RPMI7951 (cell line): ENCODE measurements at places on chromosomes 6 and 20.

- DNase-seq: no peak
Measured at GRCh38 chr20:32577023-32577422, 8.1 kb downstream of the NOL4L start.

DNA sequence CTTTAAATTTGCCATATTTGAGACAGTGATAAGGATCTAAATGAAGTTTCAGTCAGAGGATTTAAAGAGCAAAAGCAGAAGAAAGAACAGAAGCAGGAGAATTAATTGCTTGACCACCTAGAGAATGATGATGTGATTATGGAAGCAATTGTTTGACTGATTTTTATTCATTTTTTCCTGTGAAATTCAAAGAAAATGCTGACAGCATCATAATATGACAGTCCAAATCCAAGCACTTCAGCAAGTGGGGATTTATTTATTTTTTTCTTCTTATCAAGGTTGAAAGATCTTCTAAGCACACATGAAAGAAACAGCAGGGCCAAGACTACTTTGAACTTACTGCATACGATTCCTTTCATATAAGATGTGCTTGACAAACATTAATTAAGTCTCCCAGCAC, 125.2 kb downstream of the BMP2 start:
- DNase-seq: no peak

- DNase-seq: no peak
Measured at GRCh38 chr20:35611482-35611881, 4.1 kb upstream of the SPAG4 start.

DNA sequence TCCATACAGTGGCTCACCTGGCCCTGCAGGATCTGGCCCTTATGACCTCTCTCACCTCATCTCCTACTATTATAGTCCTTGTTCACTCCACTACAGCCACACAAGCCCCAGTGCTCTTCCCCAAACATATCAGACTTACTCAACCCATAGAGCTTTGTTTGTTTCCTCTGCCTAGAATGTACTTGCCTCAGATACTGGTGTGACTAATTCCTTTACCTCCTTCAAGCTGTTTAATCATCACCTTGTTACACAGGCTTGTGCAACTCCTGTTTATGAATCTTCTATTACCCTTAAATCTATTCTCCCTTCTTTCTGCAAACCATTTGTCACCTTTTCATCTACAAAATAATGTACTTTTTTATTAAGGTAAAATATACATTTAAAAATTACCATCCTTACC, 3.2 kb downstream of the DEFB125 start:
- DNase-seq: no peak

GRCh38 chr6:17415321-17415720, 21.9 kb downstream of the CAP2 start:
- no peak for DNase-seq

- no peak for DNase-seq
Measured at GRCh38 chr20:11810311-11811083, 107.2 kb upstream of the BTBD3 start.

- DNase-seq: no peak
Measured at GRCh38 chr6:50963952-50964351, 145.3 kb downstream of the TFAP2B start.

DNA sequence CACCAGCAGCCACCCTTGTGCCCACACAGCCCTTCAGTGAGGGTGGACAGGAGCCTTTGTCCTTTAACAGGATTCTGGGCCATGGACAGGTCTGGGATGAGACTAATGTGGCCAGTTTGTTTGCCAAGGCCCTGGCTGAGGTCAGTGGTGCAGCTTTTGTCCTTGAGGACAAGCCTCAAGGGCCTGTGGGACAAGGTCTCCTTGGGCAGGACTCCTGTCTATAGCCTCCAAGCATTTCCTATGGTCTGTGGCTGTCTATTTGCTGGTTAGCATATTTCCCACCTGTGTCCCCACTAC, 44.1 kb downstream of the SUN5 start:
- DNase-seq: no peak

GRCh38 chr6:143774347-143774746, 68.8 kb upstream of the LTV1 start:
- DNase-seq: no peak

DNA sequence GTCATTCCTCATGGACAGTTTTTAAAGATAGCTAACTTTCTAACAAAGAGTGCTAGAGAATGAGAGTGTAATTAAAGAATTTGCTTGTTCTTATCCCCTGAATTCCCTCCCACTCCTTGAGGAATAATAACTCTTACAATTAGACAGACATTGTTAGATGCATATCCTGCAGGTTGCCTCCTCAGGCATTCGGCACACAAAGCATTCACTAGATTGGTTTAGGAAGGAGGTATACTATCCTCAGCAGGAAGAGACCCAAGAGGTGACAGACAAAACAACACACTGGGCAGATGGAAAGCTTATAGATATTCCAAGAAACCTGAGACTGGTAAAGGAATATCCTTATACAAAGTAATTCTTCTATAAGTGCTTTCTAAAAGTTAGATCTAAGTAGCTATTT, 109.1 kb upstream of the FAM184A start:
- DNase-seq: no peak

DNA sequence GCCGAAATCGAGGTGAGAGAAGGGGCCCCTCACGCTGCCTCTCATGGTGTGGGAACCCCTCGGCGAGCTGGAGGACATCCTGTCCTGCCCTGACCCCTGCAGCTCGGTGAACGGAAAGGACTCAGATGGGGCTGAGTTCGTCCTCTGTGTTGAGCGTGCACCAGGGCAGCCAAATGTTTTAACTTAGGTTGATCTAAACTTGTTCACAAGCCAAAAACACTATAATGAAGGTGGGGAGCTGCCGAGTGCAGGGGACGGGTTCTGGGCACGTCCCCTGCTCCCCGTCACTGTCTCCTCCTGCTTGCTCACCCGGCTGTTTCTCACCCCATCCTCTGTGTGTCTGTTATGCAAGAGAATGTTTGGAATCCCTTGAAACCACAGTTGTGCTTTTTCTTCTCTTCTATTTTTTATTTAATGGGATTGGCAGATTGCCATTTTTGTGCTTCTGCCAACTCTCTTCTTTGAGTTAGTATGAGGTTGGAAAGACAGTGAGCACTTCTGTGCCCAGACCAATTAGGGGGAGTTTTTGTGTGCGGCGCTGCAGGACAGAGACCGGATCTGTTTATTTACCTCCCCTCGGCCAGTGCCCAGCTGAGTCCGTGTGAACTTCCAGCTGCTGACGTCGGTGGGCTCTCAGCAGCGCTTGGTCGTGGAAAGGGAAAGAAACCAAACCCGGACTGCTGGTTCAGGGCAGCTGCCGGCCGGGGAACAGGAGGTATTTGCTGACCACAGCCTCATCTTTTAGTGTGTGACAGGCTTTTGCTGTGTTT, 158.1 kb downstream of the DTNBP1 start:
- DNase-seq: peak; percentile 100

- no peak for DNase-seq
Measured at GRCh38 chr20:49387581-49387939, 94.9 kb downstream of the KCNB1 start.

- no peak for DNase-seq
Measured at GRCh38 chr6:162532283-162533008, 195.1 kb downstream of the PRKN start.

DNA sequence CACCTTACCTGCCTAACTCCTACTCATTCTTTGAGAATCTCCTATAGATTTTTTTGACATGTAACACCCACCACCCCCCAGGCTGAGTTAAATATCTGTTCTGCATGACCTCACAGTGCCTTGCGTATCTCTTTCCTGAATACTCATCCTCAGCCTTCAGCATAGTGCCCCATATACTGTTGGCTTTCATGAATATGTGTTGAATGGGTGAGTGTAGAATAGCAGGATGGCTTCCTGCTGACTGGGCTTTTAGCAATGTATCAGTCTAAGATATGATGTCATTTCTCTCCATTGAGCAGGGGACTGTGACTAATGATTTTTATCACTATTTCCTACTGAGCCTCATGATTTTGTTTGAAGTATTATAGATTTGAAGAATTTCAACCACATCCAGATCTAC, 361.6 kb upstream of the MARCKS start:
- peak; percentile 42 for DNase-seq

DNA sequence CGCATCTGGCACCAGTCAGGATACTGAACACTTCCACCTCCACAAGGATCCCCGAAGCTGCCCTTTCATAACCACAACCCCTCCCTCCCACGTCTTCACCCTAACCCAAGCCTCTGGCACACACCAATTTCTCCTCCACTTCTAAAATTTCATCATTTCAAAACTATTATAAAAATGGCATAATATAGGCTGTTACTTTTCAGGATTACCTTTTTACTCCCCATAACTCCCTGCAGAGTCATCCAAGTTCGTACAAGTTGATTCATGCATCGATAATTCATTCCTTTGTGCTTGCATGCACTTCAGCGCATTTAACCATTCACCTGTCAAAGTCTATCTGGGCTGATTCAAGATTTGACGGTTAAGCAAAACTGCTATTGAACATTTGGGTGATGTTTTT, 30.6 kb upstream of the LY86 start:
- no peak for DNase-seq

- DNase-seq: peak; percentile 72
Measured at GRCh38 chr6:30450909-30451841, 38.1 kb upstream of the HLA-E start.

GRCh38 chr6:151445482-151445881, 6.4 kb downstream of the RMND1 start:
- peak; percentile 41 for DNase-seq
